ENCODE measurements at places on chromosomes 4 and X.

GRCh38 chrX:150152036-150152435 is 211.1 kb upstream of the MAMLD1 start:
- no peak for DNase-seq

GRCh38 chrX:10725071-10725470 is 104.7 kb upstream of the MID1 start:
- DNase-seq = no peak

DNA sequence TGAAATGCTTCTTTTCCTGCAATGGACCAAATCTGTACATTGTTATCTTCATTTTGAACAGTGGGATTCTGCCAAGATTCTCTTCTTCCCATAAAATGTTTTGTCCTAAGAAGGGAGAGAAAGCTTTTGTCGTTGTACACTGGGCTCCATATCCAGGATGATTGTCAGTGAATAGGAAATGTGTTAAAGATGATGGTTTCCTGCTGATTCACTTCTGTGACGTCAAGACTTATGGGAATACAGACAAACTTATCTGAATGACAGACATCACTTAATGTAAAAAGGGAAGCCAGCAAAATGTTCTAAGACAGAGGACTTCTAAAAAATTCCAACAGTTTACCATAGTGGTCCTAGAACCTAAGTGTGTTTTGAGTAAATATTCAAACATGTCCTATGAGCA is 53.7 kb upstream of the HPF1 start:
- DNase-seq = no peak

DNA sequence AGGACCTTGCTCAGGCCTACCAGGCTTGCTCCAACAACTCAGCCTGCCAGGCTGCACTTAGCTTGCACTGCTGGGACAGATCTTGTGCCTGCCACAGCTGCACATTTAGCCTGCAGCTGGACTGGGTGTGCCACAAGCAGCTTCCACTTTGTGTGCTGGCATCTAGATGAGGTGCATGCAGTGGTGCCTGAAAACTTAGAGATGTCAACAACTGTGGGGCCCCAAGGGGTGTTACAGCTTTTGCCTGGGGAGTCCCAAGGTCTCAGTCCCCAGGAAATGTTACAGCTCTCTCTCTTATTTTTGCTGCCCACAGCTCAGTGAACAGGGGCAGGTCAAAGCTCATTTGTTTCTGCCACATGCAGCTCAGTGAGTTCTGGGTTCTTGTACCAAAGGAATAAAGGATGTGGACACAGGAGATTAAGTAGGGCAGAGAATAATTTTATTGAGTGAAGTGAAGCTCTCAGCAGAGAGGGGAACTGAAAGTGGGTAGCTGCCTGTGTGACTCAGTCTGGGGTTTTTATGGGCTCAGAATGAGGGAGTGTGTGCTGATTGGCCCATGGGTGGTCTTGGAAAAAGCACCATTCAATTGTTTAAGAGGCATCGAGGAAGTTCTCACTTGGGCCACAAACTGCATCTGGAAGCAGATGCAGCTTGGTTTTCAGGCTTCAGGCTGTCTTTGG is 828.3 kb downstream of the TECRL start:
- DNase-seq = no peak

GRCh38 chr4:83174844-83175414 is 60.4 kb upstream of the PLAC8 start:
- DNase-seq = no peak

GRCh38 chr4:103400405-103400804 is 202.3 kb upstream of the CENPE start:
- no peak for DNase-seq

Measured in natural killer cell treated with Interleukin-12 subunit alpha and Interleukin-12 subunit beta and Interleukin-15 and Interleukin-18, amount 100 ng/mL, for 72 hours (primary cell).